ENCODE measurements at places on chromosomes 2 and 18.

DNA sequence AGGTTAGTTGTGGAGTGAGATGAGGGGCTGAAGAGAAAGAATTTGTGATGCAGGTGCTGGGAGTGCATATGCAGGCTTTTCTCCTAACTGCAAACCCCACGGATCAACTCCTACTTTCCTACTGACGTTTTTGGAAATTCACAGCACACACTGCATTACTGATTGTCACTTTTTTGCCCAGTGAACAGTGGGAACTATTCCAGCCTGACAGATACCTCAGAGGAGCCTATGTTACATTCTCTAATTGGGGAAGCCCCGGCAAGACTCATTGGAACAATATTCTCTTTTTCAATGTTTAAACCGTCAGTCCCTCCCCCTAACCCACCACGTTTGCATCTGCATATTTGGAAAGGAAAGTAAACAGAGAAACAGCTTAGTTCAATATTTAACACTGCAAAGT is 126.2 kb downstream of the DPP4 start:
- DNase-seq = no peak

GRCh38 chr2:12430407-12431133 is 286.2 kb upstream of the TRIB2 start:
- no peak for DNase-seq

DNA sequence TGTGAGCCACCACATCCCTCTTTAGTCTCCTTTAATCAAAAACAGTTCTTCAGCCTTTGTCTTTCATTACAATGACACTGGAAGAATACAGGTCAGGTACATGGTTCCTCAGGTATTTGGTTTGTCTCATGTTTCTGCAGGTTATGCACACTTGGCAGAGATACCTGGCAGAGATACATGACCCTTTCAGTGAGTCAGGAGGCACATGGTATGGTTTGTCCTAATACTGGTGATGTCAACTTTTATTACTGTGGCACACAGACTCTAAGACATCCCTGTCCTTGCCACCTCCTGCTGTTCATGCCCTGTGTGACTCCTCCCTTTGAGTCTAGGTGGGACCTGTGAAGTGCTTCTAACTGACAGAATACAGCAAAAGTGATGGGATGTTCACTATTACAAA is 58.4 kb downstream of the SPIRE1 start:
- DNase-seq = no peak

DNA sequence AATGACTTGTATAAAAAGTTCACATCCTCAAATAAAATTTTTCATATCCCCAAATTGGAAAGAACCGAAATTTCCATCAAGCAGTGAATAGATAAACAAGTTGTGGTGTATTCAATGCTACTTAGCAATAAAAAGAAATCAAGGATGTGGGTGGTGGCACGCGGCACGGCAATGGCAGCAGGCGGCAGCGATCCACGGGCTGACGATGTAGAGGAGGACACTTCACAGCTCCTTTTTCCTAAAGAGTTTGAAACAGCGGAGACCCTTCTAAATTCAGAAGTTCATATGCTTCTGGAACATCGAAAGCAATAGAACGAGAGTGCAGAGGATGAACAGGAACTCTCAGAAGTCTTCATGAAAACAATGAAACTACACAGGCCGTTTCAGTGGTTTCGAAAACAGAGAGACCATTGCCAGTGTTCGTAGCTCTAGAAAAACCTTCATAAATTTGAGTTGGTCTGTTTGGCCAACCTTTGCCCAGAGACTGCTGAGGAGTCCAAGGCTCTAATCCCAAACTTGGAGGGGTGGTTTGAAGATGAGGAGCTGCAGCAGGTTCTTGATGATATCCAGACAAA is 9.8 kb upstream of the IL36A start:
- DNase-seq = no peak

GRCh38 chr18:48842259-48843061 is 108.3 kb downstream of the SMAD7 start:
- DNase-seq = no peak

- DNase-seq = no peak
These were observed 26.5 kb upstream of the IGFBP2 start for GRCh38 chr2:216606551-216607276.

GRCh38 chr18:44689736-44690135 is 9.0 kb downstream of the SETBP1 start:
- DNase-seq = no peak

DNA sequence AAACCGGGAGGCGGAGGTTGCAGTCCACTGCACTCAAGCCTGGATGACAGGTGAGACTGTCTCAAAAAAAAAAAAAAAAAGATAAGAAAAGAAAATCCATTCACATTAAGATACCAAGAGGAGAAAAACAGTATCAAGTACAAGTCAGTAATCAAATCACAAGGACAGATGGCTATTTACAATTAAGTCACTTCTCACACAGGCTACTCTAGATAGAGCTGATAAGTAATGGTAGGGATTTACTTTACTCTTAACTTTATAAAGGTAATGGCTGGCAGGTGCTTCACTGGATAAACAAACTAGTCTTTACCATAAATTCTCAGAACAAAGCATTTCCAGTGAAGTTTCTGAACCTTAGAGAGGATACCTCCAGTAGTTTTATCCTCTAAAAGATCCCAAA is 11.5 kb downstream of the SF3B1 start:
- DNase-seq = no peak

DNA sequence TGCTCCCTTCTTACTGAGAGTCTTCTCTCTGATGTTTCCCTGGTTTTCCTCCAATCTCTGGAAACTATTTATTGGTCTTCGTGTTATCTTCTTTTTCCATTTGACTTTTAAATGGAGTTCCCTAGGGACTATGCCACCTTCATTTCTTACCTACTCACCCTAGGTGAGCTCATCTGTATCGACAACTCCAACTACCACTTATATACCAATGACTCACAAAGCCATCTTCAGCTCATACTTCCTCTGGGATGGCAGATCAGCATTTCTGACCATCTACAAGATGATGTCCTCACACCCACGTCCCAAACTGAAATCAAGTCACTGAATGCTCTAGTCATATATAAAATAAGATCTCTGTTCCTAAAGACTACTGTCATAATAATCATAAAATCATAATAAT is 40.6 kb downstream of the CFAP210 start:
- no peak for DNase-seq

GRCh38 chr2:121242976-121243375 is 42.0 kb downstream of the TFCP2L1 start:
- DNase-seq = no peak

GRCh38 chr2:59018737-59019136 is 777.6 kb upstream of the FANCL start:
- DNase-seq = no peak

- DNase-seq = no peak
These were observed 517.9 kb downstream of the PLCL1 start for GRCh38 chr2:198322275-198322674.

DNA sequence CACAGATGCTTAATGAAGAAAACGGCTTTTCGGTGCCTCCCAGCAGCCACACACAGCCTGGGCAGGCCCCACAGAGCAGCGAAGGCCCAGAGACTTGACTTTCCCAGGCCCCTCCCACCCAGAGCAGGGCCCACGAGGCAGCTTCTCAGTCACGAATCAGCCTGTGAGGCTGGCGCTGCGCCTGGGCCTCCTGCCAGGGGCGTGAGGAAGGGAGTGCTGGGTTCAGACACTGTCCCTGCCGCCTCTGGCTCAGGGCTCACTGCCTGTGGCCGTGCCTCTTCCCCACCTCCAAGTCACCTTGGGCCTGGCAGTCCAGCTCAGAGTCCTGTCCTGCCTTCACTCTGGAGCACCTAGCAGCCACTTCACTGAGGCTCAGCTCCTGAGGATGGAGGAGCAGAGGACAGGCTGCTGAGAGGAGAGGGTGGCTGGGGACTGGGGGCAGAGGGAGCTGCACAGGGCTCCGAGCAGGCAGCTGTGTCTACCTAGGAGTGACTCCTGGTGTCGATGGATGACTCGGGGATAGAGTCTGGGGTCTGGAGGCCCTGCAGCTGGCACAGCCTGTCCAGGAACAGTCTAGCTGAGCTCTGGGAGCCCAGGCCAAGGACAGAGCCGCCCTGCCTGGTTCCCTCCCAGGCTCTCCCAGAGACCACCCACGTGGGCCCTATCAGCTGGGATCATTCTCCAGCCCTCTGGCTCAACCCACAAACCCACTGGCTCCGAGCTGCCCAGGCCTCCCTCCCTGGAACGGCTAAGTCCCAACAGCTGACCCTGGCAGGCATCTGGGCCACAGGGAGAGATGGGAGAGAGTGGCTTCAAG is 36.4 kb upstream of the FOSL2 start:
- DNase-seq = no peak

DNA sequence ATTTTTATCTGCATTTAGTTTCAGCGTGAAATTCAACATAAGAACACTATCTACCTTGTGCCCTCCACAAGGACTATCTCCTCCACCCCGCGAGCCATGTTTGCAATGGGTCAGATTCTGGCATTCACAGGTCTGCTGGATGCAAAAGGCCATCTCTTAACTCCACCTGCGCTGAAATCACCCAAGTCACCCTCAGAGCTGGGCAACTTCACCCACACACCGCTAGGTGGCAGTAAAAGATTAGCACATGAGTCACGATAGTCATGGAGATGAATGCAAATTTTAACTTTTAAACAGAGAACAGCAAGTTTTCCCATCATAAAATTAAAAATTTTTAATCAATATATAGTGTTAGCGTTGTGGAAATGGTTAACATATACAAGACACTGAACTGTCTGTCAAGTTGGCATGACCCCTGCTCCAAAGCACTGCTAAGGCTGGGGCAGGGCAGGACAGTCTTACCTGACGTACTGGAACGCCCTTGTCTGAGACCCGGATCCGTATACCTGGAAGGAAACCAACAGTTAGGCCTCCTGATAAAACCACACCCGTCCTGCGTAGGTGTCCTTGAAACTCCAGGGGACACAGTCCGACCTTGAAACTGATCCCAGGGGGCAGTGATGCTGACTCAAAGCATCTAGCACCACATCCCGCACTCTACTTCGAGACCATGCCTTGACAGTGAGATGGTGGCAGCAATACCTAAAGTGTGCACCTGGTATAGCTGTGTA is 89.6 kb downstream of the UXS1 start:
- DNase-seq = peak; percentile 48

DNA sequence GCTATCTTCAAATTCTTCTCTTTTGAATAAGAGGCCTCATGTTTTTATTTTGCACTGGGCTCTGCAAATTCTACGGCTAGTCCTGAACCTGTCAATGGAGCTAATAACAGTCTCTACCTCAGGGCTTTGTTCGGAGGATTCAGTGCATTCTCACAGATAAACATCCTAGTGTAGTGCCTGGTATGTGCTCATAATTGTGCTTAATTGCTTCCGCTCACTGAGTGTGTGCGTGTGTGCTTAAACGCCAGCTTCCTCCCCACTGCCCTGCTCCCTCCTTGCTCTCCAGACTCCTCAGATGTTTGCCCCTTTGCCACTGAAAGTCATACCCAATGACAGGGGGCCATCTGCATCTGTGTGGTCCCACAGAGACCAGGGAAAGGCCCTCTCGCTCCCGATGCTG is 6.7 kb downstream of the GYPC start:
- DNase-seq = no peak

DNA sequence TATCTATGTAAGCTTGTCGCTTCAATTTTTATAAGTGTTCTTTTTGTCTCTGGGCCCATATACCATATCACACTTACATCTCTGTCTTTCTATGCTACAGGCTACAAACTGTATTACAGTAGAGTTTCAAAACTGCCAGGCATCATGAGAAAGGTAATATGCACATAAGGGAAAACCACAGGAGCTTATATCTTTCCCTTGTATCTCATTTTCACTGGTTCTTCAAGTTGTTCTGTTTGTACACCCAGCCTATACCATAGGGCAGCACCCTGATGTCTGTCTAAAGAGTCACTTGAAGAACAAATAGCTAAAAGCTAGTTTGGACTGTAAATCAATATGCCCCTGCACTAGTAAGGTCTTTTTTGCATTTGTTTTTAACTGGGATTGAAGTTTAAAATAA is 366.7 kb downstream of the FIGN start:
- DNase-seq = no peak

Measured in activated T-helper 1 cell treated with anti-CD3 and anti-CD28 coated beads, Interleukin-2, amount 50 U/mL, for 16 hours (primary cell).